GM12891 (cell line): ENCODE measurements at places on chromosomes 3 and 15.

- DNase-seq: no peak
These were observed 1.9 kb downstream of the CCDC12 start for GRCh38 chr3:46974421-46975171.

DNA sequence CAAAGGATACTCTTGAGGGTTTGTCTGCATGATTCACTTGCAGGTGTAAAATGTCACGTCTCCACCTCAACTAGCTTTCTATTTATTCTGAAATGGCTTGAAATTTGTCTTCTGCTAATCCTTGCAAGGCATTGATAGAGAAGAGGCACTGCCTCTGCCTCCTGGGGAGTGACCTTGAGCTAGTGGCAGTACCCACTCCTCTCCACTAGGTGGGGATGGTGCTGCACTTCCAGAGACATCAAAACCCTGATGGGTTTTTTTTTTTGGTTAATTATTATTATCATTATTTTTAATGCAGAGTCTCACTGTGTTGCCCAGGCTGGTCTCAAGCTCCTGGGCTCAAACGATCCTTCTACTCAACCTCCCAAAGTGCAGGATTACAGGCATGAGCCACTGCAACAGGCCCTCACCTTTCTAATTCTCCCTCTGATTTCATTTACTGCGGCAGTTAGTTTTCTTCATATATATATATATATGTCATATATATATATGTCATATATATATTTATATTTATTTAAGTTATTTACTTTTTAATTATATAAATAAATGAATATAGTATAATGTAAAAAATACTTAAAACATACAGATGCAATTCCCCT lies 117.6 kb upstream of the EIF1B start:
- DNase-seq: peak; percentile 49

DNA sequence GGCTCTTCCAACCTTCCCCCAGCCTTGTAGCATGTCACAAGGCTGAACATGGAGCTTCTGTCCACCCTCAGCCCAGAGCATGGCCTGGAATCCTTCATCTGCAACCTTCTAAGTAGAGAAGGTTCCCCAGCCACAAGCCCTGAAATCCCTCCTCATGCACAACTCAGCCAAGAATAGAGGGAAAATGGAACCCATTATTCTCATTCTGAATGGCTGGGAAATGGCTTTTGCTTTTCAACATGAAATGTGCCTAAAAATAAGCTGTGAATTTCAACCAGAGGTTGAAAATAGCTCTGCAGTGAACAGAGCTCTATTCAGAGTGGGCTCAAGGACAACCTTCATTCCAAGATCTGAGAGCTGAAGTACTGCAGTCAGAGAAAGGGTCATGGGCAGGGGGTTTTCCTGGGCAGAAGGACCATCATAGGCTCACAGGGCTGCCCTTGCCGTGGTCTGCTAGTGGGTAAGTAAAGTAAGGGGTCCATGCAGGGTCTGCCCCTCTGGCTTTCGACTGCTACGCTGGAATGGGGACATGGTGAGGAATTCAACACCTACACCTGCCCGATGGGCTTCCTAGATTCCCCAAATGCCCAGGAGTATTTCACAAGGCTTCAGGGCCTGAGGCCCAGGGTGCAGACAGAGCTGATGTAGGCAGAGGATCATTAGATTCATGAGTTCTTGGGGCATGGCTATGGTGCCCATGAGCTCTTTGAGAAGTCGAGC lies 35.9 kb downstream of the POC1A start:
- DNase-seq: no peak

- DNase-seq: no peak
These were observed 13.6 kb upstream of the AQP9 start for GRCh38 chr15:58124585-58124984.
